ENCODE measurements at places on chromosomes 2 and 18. TPM values are rescaled to one million over a fixed set of nuclear protein-coding genes. Genes with fewer than 3 reads are reported as not detected.

DNA sequence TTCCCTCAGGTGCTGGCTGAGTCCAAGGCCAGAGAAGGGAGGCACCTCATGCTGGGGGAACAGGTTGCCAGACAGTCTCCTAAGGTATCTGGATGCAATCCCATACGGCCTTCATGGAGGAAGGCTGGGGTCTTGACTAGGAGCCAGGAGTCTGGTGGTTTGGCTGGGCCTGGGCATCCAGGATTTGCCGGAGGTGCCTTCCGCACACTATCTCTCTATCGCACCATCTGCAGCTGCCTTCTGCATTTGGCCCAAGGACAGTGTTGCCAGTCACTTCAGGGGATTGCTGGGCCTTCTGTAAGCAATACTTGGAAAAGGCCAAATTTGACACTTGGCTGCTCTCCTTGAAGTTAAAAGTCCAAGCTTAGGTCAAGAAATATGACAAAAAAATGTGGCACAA lies 327.2 kb downstream of the EN1 start:
- no peak for DNase-seq

The ADD2 gene
- total RNA-seq = 1.1 TPM

DNA sequence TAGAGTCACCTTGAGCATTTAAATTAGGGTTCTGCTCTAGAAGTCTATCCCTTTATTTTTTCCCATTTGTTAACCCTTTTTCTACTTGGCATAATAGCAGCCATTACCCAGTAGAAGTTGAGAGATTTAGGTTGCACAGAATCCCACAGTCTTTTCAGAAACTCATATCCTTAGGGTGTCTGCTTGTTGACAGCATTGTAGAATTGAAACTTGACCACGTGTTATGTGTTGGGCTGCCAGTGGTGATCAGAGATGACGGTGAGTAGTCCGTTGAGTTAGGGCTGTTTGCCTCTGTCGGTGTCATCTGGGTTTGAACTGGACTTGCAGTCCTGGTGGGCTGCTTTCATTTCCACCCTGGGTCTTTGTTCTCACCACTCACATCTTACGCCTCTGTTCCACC lies 114.4 kb downstream of the NEDD4L start:
- DNase-seq = peak; percentile 21

- no peak for DNase-seq
Measured at GRCh38 chr2:157460897-157461296, 17.0 kb upstream of the CYTIP start.

DNA sequence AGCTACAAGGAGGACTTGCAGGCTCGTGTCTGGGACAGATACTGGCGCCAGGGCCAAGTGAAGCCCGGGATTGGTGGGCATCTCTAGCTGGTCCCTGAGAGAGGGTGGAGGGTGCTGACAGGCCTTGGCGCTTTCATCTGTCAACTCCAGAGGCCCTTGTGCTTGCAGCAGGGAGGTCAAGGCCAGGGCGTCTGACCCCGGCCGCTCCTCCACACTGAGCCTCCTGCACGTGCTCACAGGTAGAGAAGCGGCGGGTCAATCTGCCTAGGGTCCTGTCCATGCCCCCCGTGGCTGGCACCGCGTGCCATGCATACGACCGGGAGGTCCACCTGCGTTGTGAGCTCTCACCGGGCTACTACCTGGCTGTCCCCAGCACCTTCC lies 9.5 kb downstream of the CAPN10 start:
- no peak for DNase-seq

DNA sequence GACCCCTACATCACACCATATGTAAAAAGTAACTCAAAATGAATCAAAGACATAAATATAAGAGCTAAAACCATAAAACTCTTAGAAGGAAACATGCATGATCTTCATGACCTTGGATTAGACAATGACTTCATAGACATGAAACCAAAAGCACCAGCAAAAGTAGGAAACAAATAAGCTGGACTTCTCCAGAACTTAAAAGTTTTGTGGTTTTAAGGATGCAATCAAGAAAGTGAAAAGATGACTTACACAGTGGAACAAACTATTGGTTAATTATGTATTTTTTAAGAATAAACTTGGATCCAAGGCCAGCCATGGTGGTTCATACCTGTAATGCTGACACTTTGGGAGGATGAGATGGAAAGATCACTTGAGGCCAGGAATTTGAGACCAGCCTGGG lies 150.2 kb downstream of the GALNT1 start:
- DNase-seq = no peak

GRCh38 chr2:8693157-8693821 lies 11.4 kb downstream of the ID2 start:
- no peak for DNase-seq

DNA sequence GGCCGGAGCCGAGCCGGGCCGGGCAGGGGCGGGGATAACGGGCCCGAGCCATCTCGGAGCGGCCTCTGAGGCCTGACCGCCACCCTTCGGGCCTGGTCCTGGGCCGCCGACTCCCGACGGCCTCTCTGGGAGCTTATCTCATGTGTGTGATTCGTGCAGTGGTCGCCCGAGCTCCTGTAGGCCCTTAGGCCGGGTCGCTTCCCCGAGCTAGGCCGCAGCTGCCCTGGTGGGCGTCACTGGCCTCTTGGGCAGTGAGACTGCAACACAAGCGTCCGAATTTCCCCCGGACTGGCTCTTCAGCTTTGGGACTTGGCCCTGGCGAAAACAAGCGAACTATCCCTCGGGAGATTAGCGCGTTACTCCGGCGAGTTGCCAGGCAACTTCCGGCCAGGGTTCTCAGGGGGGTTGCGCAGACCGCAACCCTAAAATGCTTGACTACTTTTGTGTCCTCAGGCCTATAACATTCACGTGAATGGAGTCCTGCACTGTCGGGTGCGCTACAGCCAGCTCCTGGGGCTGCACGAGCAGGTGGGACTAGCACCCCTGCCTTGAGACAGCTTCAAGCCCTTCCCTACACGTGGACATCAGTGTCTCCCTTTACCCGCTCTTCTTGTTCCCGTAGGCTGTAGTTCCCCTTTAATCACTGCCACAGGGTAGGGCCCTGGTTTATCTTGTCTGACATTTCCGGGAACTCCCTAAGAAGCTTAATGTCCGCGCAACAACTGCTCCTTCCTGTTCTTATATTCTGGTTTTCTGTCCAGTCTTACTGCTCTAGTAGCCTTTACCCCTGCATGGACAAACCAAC lies 602 bp downstream of the SNX17 start:
- DNase-seq = no peak

The IL36RN gene
- not detected for total RNA-seq

The CHRND gene
- total RNA-seq = not detected

- no peak for DNase-seq
Measured at GRCh38 chr2:217999595-217999959, 3.2 kb downstream of the TNS1 start.

- no peak for DNase-seq
Measured at GRCh38 chr2:182378759-182379158, 48.1 kb downstream of the PDE1A start.

- no peak for DNase-seq
Measured at GRCh38 chr2:159737292-159737916, 25.1 kb downstream of the MARCHF7 start.

The UGT1A8 gene
- not detected for total RNA-seq

DNA sequence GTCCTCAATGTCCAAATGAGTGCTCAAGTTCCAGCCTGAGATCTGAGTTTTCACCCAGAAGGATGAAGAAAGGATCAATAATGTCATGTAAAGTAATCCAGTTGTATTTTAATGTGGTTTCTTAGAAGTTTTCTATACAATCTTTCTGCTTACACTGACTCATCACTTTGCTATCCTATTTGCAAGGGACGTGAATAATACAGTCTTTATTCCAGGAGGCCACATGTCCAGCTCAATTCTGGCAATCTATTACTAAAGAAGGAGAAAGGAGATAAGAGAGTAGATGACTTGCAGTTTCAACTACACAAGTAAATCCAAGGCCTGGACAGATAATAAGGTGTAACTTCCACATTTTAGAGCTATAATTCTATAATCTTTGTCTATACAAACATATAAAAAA lies 601.1 kb upstream of the SETBP1 start:
- no peak for DNase-seq

DNA sequence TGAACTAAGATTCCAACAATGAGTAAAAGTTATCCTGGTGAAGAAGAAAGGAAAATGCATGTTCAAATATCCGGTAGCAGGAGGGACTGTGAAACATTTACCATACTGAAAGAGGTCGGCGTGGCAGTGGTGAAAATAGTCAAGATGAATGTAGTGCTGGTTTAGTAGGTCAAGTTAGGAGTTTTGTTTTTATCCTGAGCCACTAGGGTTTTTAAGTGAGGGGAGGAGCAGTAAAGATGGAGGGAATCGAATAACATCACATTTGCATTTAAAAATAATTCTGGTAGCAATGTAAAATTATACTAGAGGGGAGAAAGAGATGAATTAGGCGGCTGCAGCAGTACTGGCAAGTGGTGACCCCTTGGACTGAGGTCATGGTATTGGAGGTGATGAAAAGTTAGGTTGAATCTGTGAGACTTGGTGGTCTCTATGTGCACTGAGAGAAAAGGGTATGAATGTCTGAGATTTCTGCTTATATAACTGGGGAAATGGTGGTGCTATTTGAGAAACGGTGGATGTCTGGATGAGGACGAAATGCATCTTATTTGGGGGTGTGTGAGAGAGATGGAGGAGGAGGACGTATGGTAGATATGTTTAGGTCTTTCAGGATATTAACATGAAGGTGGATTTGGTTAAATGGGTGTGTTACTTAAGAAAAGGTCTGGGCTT lies 5.9 kb downstream of the VAPA start:
- DNase-seq = no peak

The TRIM43 gene
- total RNA-seq = not detected

GRCh38 chr18:2874765-2875164 lies 28.0 kb downstream of the EMILIN2 start:
- no peak for DNase-seq

DNA sequence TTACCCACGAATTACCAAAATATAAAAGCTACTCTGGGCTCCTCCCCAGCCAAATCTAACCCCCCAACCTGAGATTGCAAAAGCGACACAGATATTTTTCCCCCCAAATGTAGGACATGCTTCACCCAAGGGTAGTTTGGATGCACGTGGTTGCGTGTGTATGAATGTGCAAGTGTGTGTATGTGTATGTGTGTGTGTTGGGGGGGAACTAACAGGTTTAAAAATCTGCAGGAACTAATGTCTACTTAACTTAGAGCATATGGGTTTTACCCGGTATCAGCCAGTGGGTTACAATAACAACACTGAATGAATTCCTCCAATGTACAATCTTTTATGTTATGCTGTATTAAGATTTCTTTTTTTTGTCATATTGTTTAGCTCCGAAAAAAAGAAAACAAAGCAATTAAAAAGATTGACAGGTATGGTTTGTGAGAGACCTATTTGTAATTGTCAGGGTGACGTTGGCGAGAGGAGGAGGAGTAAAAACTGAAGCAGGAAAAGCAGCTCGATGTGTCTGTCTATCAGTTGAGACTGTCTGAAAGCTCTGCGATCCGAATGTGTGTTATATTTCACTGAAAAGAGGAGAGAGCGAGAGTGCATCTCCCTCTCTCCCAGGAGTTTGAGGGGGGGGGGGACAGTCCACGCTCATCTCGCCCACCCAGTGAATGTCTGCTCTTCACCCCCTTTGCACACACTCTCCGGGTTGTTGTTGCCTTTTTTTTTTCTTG lies at the start of gene TSHZ1:
Gene TSHZ1 (plus strand): TSS at position 524 of the 728 bp plus-strand sequence. CDS start 1,080 bp downstream, outside the sequence.
- no peak for DNase-seq

DNA sequence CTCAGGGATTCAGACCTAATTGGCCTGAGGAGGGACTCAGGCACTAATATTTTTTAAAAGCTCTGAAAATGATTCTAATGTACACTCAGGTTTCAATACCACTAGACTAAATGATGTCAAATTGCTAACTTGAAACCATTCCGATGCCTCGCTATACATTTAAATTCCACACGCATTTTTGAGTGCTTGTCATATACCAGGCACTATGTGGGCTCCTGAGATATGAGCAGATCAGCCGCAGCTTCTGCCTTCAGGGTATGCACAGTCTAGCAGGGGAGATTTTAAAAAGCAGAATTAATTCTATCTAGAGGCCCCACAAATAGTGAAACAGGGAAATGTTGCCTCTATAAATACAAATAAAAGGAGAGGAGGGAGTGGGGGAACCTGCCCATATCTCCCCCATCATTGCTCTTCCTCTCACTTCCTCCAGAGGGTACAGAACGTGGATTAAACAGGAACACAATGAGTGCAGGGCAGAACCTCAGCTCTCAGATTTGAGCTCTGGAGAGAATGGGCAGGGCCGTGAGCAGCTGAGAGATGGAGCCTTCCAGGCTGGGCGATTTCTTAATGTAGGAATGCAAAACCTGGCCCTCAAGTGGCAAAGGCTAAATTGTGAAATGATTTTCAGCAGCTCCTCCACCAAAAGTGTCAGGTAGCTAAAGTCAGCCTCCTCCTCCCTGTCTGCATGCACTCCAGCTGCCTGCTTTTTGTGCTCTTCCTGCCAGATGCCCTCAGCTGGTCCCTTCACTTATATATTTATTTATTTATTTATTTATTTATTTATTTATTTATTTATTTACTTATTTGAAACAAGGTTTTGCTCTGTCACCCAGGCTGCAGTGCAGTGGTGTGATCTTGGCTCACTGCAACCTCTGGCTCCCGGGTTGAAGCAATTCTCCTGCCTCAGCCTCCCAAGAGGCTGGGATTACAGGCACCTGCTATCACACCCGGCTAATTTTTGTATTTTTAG lies 24.6 kb upstream of the LBH start:
- no peak for DNase-seq

DNA sequence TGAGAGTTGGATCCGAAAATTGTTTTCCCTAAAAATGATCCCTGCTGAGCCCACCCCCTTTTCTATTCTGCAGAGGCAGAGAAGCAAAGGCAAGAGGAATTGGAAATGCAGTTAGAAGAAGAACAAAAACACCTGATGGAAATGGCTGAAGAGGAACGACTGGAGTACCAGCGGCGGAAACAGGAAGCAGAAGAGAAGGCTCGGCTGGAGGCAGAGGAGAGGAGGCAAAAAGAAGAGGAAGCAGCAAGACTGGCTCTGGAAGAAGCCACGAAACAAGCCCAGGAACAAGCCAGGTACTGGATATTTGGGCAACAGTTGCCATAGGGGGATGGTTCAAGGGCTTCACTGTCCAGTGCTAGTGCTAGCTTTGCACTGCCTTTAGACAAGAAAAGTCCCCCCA lies 41.7 kb downstream of the SUMO1 start:
- DNase-seq = no peak

DNA sequence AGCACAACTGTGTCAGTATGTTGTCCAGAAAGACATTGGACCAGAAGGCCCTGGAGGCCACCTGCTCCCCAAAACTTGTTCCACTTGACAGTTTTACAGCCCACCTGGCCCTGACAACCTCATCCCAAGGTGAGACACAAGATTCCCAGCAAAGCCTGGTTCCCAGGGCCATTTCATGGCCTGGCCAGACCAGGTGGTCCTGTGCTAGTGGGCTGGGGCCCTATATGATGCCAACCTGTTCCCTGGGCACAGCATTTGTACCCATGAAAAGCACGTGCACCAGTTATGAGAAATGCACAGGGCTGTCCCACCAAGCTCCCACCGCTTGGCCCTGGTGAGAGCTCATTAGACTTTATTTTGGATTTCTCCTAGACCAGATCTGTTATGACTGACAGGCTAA lies 6.0 kb upstream of the SP140L start:
- no peak for DNase-seq

GRCh38 chr2:45275806-45276205 lies 266.6 kb upstream of the SIX2 start:
- no peak for DNase-seq
